ENCODE measurements at places on chromosomes 4 and X.

DNA sequence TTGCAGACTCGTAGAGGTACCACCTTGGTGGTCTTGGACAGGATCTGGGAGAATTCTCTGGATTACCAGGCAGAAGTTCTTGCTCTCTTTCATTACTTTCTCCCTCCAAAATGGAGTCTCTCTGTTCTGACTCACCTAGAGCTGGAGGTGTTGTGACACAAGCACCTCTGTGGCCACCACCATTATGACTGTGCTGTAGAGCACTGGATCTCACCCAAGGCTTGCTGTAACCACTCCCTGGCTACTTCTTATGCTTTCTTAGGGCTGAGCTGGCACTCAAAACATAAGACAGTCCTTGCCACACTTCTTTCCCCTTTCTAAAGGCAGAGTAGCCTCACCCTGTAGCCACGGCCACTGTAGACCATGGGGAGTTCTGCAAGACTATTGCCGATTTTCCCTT lies 296.6 kb upstream of the DIPK2B start:
- DNase-seq, result no peak

GRCh38 chr4:8079916-8080753 lies 78.5 kb downstream of the ABLIM2 start:
- DNase-seq, result no peak

DNA sequence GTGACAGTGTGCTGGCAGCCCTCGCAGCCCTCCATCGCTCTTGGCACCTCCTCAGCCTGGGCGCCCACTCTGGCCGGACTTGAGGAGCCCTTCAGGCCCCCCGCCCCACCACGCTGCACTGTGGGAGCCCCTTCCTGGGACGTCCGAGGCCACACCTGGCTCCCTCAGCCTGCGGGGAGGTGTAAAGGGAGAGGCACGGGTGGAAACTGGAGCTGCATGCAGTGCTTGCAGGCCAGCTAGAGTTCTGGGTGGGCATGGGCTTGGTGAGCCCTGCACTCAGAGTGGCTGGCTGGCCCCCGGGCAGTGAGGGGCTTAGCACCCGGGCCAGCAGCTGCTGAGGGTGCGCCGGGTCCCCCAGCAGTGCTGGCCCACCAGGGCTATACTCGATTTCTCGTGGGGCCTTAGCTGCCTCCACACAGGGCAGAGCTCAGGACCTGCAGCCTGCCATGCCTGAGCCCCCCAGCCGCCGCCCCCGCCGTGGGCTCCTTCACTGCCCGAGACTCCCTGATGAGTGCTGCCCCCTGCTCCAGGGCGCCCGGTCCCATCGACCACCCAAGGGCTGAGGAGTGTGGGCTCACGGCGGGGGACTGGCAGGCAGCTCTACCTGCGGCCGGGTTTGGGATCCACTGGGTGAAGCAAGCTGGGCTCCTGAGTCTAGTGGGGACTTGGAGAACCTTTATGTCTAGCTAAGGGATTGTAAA lies 1672.7 kb upstream of the PCDH7 start:
- DNase-seq, result peak; percentile 1

- no peak for DNase-seq
These were observed 8.5 kb downstream of the HTT start for GRCh38 chr4:3082925-3083515.

- no peak for DNase-seq
These were observed 11.7 kb upstream of the TMEM156 start for GRCh38 chr4:39043861-39044363.

DNA sequence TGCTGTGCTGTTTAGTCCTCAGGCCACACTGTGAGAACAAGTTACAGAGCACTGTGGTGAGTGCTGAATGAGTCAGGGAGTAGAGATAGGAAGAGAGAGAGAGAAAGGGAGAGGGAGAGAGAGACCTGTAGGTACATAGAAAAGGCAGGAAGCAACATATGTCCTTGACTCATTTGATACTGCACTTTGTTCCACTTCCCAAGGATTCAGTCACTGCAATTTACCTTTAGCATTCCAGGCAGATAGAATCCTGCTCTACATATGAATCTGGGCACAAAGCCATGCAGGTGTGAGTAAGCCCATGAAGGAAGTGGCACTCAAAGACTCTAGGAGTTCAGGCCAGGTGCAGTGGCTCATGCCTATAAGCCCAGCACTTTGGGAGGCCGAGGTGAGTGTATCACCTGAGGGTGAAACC lies 1.0 kb upstream of the DAPP1 start:
- no peak for DNase-seq

DNA sequence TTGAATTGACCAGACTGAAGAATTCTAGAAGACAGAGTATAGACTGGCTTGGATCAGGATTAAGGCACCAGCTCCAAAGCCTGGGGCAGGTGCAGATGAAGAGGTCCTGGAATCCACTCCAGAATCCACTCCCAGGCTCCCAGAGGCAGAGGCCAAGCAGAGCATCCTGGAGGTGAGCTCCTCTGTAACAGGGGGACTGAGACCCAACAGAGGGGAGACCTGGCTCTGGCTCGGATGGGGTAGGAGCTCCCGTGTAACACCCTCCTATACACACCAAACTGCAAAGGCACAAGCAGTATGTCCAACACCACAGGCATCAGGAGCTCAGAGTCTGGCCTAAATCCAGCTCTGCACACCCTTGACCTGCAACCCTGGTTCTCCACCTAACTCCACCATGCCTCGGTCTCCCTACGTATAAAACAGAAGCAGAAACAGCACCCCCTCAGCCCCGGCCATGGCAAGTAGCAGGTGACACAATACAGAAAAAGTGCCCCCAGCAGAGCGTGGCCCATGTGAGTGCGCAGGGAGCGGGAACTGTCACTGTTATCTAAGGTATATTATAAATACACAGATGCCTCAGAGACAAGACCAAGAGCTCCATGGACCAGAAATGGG lies 14.9 kb downstream of the RNF212 start:
- no peak for DNase-seq

- no peak for DNase-seq
These were observed 63.2 kb downstream of the ANAPC10 start for GRCh38 chr4:145034727-145035211.

- no peak for DNase-seq
These were observed 34.5 kb downstream of the STBD1 start for GRCh38 chr4:76341063-76341462.

DNA sequence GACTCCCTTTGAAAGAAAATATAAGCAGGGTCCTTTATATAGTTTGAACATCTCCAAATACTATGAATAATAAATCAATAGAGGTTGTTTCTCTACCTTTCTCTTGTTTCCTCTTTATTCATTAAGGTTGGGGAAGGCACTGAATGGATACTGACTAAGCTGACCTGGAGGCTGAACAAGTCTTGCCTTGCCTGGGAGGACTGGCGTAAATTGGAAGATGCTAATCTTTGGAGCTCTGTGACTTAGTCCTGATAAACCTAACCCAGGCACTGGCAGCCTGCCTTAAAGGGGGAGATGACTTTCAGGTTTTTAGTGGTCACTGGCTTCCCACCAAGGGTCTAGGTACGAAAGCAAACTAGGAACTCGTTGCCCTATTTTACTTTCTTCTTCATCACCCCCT lies 10.5 kb downstream of the CCDC160 start:
- DNase-seq, result no peak

GRCh38 chr4:122666527-122667245 lies 45.8 kb upstream of the IL21 start:
- no peak for DNase-seq

GRCh38 chr4:11451716-11452115 lies 23.0 kb upstream of the HS3ST1 start:
- no peak for DNase-seq

GRCh38 chr4:48854982-48855381 lies 24.1 kb downstream of the OCIAD1 start:
- no peak for DNase-seq

GRCh38 chrX:132144061-132144460 lies 16.2 kb upstream of the FRMD7 start:
- no peak for DNase-seq

DNA sequence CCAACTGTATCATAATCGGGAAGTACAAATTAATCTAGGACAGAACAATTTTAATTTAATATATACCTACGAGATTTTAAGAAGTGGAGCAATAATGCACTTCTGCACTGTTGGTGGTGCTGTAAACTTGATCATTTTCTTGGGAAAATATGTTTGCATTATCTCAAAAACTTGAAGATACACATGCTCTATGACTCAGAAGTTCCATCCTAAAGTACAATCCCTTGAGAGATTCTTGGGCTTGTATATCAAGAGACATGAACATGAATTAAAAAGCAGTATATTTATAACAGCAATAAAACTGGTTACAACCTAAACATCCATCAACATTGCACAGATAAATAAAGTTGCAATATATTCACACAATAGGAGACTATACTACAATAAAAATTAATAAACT lies 168.8 kb downstream of the CLCN4 start:
- DNase-seq, result no peak

DNA sequence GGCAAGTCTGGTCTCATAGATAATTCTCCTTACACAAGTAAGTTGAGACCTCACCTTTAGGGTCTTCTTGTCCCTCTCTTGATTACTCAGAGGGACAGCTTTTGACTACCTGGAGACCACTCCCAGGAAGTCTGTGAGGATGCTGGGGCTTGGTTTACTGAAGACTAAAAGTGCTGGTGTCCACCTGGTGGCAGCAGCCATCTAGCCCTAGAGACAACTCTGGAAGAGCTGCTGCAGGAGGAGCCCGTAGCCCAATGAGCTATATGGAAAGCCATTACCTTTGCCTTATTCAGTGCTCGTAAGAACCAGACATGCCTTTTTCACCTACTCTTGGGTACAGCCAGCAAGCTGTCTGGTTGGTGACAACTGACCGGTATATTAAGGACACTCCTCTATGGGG lies 7.3 kb downstream of the FGFBP2 start:
- no peak for DNase-seq

GRCh38 chr4:124658795-124659194 lies 53.7 kb downstream of the ANKRD50 start:
- no peak for DNase-seq

- DNase-seq, result no peak
These were observed 9.3 kb downstream of the CETN2 start for GRCh38 chrX:152821145-152821765.

DNA sequence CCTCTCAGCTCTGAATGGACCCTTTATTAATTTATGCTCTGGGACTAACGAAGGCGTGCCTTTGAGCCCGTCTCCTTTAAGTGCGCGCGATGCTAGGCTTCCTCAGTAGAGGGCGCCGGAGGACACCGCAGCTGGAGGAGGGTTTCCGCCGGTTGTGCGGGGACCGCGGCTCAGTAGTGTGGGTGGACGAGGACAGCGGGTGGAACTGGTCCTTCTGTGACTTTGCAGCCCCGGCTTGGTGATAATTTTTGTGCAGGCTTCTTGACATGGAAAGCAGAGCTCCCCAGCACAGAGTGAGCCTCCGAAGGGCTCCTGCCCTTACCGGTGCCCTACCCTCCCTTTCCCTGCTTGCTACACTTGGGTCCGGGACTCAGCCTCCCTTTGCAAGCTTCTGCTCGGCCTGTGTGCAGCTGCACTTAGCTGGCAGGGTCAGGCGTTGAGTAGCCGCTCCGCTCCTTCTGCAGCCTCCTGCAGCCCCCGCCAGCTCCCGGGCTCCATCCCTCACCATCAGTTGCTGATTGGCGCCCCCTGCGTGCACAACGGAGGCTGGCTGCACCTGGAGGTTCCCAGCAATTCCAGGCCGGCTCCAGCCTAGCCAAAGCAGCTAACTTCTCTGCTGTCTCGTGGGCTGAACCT lies 26.8 kb upstream of the BOD1L1 start:
- peak; percentile 80 for DNase-seq

DNA sequence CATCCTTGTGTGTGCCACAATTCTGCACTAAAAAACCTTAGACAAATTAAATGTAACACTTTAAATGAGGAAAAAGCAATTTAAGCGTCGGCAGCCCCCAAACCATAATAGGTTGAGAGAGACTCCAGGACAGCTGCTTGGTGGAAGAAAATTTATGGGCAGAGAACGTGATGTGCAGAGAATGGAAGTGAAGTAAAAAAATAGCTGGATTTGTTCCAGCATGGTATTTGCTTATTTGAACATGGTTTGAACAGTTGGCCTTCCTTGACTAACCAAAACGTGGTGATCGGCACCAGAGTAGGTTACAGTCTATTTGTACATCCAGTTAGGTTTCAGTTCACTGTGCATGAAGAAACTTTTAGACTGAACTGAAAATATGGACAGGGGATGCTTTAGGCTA lies 343.0 kb upstream of the CPEB2 start:
- no peak for DNase-seq

GRCh38 chrX:101287402-101287801 lies 3.7 kb downstream of the TAF7L start:
- DNase-seq, result no peak

GRCh38 chr4:185017964-185018772 lies at the start of gene HELT:
TSS of gene HELT (plus strand) at chr4:185018490. CDS start at chr4:185018929, 439 bp downstream.
- no peak for DNase-seq

DNA sequence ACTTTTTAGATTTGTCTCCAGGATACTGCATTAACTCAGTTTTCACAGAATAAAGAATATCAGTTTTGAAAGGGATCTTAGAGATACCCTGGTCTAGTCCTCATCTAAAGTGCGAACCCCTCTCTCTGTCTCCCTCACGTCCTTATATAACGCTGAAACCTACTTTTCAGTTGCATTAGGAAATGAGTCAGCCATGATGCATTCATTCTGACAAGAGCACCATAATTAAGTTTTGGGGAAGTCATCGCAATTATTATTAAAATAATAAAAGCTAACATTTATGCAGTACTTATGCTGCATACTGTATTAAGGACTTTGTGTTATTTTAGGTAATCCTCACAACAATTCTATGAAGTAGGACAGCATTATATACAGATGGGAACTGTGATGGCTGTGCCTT lies 116.1 kb downstream of the REELD1 start:
- DNase-seq, result no peak

GRCh38 chr4:148273501-148273986 lies 168.7 kb downstream of the NR3C2 start:
- DNase-seq, result no peak

GRCh38 chr4:155748039-155748438 lies 10.8 kb upstream of the GUCY1B1 start:
- no peak for DNase-seq

GRCh38 chr4:164154416-164154815 lies 599.5 kb upstream of the SMIM31 start:
- DNase-seq, result no peak

- no peak for DNase-seq
These were observed 116.0 kb downstream of the PTTG2 start for GRCh38 chr4:38076153-38076669.

DNA sequence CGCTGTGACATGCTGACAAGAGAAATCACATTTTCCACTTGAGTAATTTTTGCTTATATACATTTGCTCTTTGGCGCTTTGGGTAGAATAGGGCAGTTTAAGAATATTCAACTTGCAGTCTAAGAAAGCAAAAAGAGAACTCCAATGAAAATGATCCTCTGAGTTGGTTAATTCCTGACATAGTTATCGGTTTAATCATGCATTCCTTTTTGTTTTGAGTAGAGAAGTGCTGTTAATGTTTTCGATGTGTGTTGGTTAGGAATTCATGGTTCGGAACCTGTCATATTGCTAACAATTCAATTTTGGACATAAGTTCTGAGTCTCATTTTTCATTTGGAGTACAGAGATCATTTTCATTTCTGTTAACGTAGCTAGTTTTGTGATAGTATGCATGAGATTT lies 700.6 kb upstream of the PITX2 start:
- DNase-seq, result no peak

DNA sequence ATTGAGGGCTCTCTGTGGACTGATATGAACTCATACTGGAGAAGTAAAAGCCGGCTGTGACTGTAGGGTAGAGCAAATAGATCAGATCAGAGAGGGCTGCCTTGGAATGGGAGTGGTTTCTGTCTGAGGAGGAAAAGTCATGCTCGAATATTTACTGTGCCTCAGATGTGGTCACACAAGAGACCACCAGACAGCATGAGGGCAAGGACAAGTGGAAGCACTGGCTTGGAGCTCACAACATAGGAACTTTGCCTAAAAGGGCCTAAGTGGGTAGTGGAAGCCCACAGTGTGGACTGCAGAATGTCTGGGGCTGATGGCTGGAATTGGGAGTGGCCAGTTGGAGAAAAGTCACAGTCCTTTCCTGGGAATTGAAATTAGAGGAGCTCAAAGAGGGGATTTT lies 19.8 kb downstream of the GLRB start:
- DNase-seq, result no peak

Measured in stimulated activated CD4-positive, alpha-beta T cell treated with anti-CD3 and anti-CD28 coated beads, Interleukin-4, amount 100 ng/mL, for 1 hour (primary cell).